Activated T-helper 1 cell treated with anti-CD3 and anti-CD28 coated beads, Interleukin-12 subunit alpha, Interleukin-12 subunit beta, Interleukin-2, Interleukin-4 antibody, amounts not matched to agents 30 ng/mL and 10 ng/mL and 1 ng/mL, durations not matched to agents 14 hours and 24 hours and 36 hours (primary cell): ENCODE measurements at places on chromosomes 3 and 15.
A peak's percentile ranks its signal among the peaks of the same experiment; 100 is the strongest.

- H3K4me1 ChIP-seq: no peaks in the 10 kb centered on the region
- no peak for DNase-seq
- no peak overlapping the region for H3K4me3 ChIP-seq
- H3K27me3 ChIP-seq: peaks cover 6% of the 10 kb centered on the region
Measured at GRCh38 chr3:159783780-159784742, 204.6 kb upstream of the IL12A start.

- H3K27ac ChIP-seq: no peak overlapping the region
- no peaks in the 10 kb centered on the region for H3K4me1 ChIP-seq
- H3K4me3 ChIP-seq: no peak overlapping the region
- H3K36me3 ChIP-seq: no peaks in the 10 kb centered on the region
Measured at GRCh38 chr3:195821403-195822130, 9.8 kb upstream of the MUC4 start.

- peaks cover 56% of the 10 kb centered on the region for H3K27me3 ChIP-seq
- H3K36me3 ChIP-seq: peaks cover 4% of the 10 kb centered on the region
- peak overlapping the region; percentile 68 for H3K27ac ChIP-seq
- DNase-seq: peak; percentile 43
- peaks cover 11% of the 10 kb centered on the region for H3K4me1 ChIP-seq
Measured at GRCh38 chr3:181709537-181710279, 2.0 kb upstream of the SOX2 start.

GRCh38 chr15:60563539-60564404, 84.8 kb upstream of the ICE2 start:
- H3K4me3 ChIP-seq: peak overlapping the region; percentile 45
- peaks cover 29% of the 10 kb centered on the region for H3K36me3 ChIP-seq
- DNase-seq: peak; percentile 32
- H3K27ac ChIP-seq: peak overlapping the region; percentile 73
- H3K27me3 ChIP-seq: no peaks in the 10 kb centered on the region

GRCh38 chr3:195809796-195810454, 1.8 kb downstream of the MUC4 start:
- no peaks in the 10 kb centered on the region for H3K27me3 ChIP-seq
- H3K4me1 ChIP-seq: peaks cover 14% of the 10 kb centered on the region
- no peak for DNase-seq
- H3K36me3 ChIP-seq: peaks cover 5% of the 10 kb centered on the region
- H3K4me3 ChIP-seq: no peak overlapping the region

GRCh38 chr15:36932070-36932469, 168.3 kb downstream of the MEIS2 start:
- DNase-seq: no peak
- H3K36me3 ChIP-seq: no peaks in the 10 kb centered on the region
- no peak overlapping the region for H3K4me3 ChIP-seq
- no peak overlapping the region for H3K27ac ChIP-seq
- no peaks in the 10 kb centered on the region for H3K27me3 ChIP-seq
- H3K4me1 ChIP-seq: no peaks in the 10 kb centered on the region

DNA sequence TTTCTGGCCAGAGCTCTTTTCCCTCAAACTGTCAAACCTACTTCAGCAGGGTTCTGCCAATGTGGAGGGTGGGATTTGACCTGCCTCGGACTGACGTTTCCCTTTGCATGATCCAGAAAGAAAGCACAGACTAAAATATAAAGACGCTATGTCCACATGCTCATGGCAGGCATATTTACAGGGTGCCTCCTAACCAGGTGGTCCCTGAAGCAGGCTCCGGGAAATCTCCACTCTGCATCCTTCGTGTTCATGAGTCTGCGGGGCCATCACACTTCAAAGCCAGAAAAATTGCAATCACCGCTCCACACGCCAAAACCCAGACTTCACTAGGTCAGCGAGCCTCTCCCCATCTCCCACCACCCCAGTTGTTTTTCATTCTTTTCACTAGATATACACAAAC, 143.3 kb upstream of the IGF1R start:
- H3K27me3 ChIP-seq: peaks cover 36% of the 10 kb centered on the region
- no peak overlapping the region for H3K4me3 ChIP-seq
- no peak for DNase-seq
- H3K27ac ChIP-seq: no peak overlapping the region
- H3K4me1 ChIP-seq: no peaks in the 10 kb centered on the region

- DNase-seq: no peak
- no peaks in the 10 kb centered on the region for H3K36me3 ChIP-seq
- no peaks in the 10 kb centered on the region for H3K4me1 ChIP-seq
- no peak overlapping the region for H3K4me3 ChIP-seq
- no peak overlapping the region for H3K27ac ChIP-seq
Measured at GRCh38 chr3:87349833-87350232, 73.4 kb upstream of the POU1F1 start.

GRCh38 chr15:50053055-50053856, 65.8 kb downstream of the ATP8B4 start:
- H3K4me1 ChIP-seq: peaks cover 47% of the 10 kb centered on the region
- H3K27me3 ChIP-seq: no peaks in the 10 kb centered on the region
- H3K27ac ChIP-seq: no peak overlapping the region
- DNase-seq: no peak
- H3K36me3 ChIP-seq: peaks cover 9% of the 10 kb centered on the region
- no peak overlapping the region for H3K4me3 ChIP-seq

GRCh38 chr15:68984586-68984985, 29.9 kb upstream of the NOX5 start:
- H3K4me3 ChIP-seq: no peak overlapping the region
- H3K36me3 ChIP-seq: no peaks in the 10 kb centered on the region
- H3K27me3 ChIP-seq: peaks cover 5% of the 10 kb centered on the region
- no peak overlapping the region for H3K27ac ChIP-seq
- no peaks in the 10 kb centered on the region for H3K4me1 ChIP-seq
- DNase-seq: no peak

DNA sequence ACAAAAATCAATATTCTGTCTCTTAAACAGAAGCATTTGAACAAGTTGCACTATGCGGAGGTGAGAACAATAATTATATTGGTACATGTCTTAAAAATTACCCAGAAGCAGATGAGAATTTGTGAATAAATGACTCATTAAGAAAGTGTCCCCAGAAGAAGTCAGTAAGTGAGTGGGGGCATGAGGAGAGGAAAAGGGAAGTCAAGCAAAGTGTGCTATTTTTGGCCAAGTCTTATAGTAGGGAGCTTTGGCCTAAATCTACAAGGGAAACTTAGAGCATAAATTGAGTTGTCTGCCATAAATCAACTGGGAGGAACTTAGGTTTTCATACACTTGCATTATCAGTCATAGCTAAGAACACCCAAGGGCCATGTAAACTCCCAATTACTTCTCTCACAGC, 86.9 kb upstream of the SATB1 start:
- H3K4me1 ChIP-seq: peaks cover 27% of the 10 kb centered on the region
- peaks cover 30% of the 10 kb centered on the region for H3K36me3 ChIP-seq
- no peaks in the 10 kb centered on the region for H3K27me3 ChIP-seq
- H3K27ac ChIP-seq: no peak overlapping the region
- no peak for DNase-seq

DNA sequence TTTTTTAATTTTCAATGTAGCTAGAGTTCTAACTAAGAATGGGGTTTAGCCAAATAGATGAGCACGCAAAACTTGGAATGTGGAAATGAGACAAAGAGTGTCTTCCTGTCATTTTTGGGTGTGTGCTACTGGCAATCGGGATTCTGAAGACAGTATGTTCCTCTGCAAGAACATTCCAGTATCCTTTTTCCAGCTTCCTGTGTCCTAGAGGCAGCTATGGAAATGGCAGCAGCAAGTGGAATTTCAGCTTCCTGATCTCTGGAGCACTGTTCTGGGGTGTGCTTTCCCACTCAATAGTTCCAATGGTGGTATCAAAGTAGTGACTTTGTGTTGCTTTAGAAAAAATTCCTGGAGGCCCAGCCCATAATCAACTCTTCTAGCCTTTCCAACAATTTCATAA, 642.9 kb upstream of the KCNMB2 start:
- H3K27me3 ChIP-seq: no peaks in the 10 kb centered on the region
- no peak for DNase-seq
- H3K36me3 ChIP-seq: no peaks in the 10 kb centered on the region
- H3K27ac ChIP-seq: no peak overlapping the region
- H3K4me1 ChIP-seq: no peaks in the 10 kb centered on the region

- peaks cover 8% of the 10 kb centered on the region for H3K27me3 ChIP-seq
- H3K36me3 ChIP-seq: no peaks in the 10 kb centered on the region
- H3K4me3 ChIP-seq: no peak overlapping the region
- peaks cover 12% of the 10 kb centered on the region for H3K4me1 ChIP-seq
Measured at GRCh38 chr3:43490640-43491185, 131.1 kb downstream of the ANO10 start.

- no peak for DNase-seq
- no peaks in the 10 kb centered on the region for H3K4me1 ChIP-seq
- H3K36me3 ChIP-seq: no peaks in the 10 kb centered on the region
Measured at GRCh38 chr3:104436506-104436905, 930.2 kb upstream of the ALCAM start.

DNA sequence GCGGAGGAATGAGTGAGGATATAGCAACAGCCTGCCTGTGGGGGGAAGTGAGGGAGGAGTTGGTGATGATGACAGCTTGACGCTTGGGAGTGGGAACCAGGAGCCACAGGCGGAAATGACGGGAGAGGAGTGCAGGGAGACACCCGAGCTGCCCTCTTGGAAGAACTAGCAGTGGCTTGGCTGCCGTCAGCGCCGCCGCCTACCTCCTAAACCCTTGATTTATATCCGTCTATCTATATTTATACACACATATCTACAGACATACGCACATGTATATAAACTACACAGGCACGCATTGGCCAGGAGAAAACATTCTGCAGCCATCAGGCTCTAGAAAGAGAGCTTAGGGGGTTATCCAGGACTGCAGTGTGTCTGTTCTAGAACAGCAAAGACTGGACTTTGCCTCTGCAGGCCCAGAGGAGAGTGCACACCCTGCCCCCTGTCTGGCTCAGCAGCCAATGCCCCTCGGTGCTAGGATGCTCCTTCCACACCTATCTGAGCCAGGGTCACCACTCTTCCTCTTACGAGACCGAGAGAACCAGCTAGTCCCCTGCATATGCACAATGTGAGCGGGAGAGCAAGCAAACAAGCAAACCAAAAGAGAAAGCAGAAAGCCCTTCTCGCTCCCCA, 45.3 kb upstream of the MAGEF1 start:
- no peaks in the 10 kb centered on the region for H3K4me1 ChIP-seq
- H3K27me3 ChIP-seq: peaks cover 4% of the 10 kb centered on the region
- H3K27ac ChIP-seq: no peak overlapping the region
- no peaks in the 10 kb centered on the region for H3K36me3 ChIP-seq

DNA sequence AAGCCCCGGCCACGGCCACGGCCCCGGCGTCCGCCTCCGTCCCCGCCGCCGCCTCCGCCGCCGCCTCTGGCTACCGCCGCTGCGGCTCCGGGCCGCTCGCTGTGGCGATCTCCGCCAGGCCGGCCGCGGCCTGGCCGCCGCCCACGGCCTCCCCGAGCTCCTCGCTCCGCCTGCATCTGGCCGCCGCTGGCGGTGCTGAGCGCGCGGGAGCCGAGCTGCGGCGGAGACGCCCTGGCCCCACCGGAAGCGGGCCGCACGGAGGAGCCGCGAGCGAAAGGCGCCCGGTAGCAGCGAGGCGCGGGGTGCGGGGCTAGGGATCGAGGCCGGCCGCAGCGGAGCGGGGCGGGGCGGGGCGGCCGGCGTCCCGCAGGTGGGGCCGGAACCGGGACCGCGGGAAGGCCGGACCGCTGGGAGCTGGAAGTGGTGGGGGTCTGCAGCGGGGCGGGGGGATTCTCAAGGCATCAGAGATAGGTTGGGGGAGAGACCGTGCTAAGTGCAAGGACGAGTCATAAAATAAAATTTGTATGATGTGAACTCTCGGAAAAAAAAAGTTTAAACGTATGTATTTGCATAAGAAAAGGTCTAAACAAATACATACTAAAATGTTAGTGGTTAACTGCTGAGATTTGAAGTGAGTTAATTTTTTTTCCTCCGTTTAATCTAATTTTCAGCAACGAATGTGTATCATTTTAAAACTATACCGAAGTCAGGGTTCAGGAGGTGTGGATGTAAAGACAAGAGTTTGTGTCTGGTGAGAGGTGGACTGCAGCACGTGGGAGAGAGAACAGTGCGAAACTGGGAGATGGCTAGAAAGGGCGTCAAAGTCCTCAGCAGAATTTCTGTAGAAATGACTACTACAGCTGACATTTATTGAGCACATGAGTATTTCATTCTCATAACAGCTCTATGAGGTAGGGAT, at the start of gene AVEN:
AVEN (minus strand) TSS at position 334 of the 919 bp plus-strand sequence; CDS start at position 176, 158 bp downstream.
- peak within 1 kb of the TSS; percentile 91 for H3K4me3 ChIP-seq
- H3K27ac ChIP-seq: peak within 1 kb of the TSS; percentile 93
- H3K27me3 ChIP-seq: peaks cover 5% of the 10 kb centered on the region

DNA sequence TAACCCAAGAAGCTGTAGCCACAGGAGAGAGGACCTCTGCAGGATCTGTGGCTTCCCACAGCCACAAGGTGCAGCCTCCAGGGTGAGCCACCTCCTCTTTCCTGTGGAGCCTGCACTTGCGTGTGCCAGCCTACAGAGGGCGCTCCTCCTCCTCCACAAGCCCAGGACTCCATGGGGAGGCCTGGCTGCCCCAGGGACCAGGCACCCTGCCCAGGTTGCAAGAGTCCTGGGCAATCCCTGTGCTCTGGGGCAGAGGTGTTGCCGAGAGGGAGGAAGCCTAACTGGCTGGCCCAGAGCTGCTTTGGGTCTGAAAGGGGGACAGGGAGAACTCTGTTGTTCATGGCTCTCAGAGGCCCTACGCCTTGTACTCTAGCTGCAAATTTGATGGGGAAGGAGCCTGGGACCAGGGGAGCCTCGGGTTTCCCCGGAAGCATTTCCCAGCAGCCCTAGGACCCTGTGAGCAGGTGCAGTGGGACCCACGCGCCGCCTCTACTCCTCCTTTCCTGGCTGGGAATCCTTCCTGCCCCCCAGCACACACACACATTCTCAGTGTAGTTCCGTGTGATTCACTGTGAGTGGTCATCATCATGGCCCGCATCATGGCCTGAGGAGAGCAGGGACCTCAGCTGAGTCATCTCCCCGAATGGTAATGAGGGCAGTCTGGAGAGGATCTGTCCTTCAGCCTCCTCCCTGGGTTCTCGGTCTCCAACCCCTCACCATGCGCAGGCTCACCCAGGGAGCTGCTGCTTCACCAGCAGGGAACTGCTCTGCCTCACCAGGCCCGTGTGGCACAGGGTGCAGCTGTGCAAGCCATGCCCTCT, 24.3 kb downstream of the TBC1D21 start:
- H3K4me1 ChIP-seq: no peaks in the 10 kb centered on the region
- no peaks in the 10 kb centered on the region for H3K36me3 ChIP-seq
- peaks cover 5% of the 10 kb centered on the region for H3K27me3 ChIP-seq

- H3K4me1 ChIP-seq: no peaks in the 10 kb centered on the region
- H3K36me3 ChIP-seq: no peaks in the 10 kb centered on the region
- no peak overlapping the region for H3K4me3 ChIP-seq
- no peak for DNase-seq
- peaks cover 9% of the 10 kb centered on the region for H3K27me3 ChIP-seq
Measured at GRCh38 chr15:68684476-68684875, 105.7 kb downstream of the CORO2B start.

DNA sequence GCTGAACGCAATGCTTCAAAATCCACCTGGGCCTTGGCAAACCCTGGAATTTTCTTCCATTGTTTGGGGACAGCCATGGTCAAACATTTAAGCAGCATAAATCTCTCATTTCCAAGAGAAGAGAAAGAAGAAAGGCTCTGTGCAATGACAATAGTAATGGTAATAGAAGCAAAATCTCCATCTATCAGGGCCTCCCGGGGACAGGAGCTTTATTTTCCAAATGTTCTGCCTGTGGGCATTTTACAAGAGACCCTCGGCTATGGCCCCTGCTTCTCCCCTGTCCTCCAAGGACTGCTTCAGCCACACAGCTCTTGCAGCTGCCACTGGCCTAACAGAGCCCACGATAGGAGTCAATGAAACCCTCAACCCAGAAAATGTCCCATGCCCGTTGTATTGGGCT, 12.7 kb upstream of the FAM240A start:
- no peak overlapping the region for H3K27ac ChIP-seq
- no peaks in the 10 kb centered on the region for H3K36me3 ChIP-seq
- H3K4me1 ChIP-seq: no peaks in the 10 kb centered on the region
- H3K4me3 ChIP-seq: no peak overlapping the region
- no peak for DNase-seq
- H3K27me3 ChIP-seq: peaks cover 12% of the 10 kb centered on the region
